ENCODE measurements at places on chromosomes 13 and 19.
A peak's percentile ranks its signal among the peaks of the same experiment; 100 is the strongest.

GRCh38 chr13:69579351-69579750 lies 528.3 kb upstream of the ATXN8OS start:
- DNase-seq: peak; percentile 28

DNA sequence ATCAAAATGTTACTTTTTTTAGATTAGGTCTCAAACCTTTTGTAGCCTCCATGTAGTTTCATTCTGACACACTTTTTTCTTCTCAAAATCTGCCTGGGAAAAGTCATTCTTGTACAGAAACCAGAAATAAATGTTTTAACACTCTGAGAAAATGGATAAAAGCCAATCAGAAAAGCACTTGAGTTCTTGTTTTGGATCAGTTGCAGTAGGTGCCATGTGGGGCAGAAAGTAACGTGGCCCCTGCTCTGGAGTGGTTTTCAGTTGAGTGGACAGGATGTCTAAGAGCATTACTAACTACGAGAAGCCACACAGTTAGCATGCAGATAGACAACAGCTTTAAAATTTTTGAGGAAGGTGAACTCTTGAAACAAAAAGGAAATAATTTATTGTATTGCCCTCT lies 19.1 kb downstream of the GPR183 start:
- DNase-seq: no peak

DNA sequence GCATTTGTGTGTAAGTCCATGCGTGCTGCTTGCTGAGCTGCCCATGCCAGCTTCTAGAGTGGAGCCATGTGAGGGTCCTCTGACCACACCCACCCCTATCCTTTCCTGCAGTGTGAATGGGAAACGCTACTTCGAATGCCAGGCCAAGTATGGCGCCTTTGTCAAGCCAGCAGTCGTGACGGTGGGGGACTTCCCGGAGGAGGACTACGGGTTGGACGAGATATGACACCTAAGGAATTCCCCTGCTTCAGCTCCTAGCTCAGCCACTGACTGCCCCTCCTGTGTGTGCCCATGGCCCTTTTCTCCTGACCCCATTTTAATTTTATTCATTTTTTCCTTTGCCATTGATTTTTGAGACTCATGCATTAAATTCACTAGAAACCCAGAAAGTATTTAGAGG lies 10.3 kb downstream of the TBCB start:
- DNase-seq: no peak

DNA sequence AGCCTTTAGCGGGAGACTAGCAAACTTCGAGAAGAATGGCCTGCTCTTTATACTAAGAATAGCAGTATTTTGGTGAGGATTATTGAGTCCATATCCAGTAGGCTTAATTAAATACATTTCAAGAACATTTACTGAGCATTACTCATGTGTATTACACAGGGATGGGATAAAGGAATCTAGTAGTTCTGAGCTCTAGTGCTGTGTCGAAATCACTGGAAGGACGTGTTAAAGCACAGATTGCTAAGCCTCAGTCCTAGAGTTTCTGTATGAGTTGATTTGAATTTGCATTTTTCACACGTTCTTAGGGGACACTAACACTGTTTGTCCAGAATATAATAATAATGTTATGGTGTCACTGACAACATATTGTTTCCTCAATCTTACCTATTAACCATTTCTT lies 9.0 kb downstream of the ZNF302 start:
- no peak for DNase-seq

- peak; percentile 85 for DNase-seq
Measured at GRCh38 chr19:49689133-49690078, at the start of gene ADM5. Gene ADM5, plus strand, starts transcription at chr19:49689594. Its CDS starts 244 bp downstream, at chr19:49689838.

GRCh38 chr13:110771194-110771593 lies 57.7 kb downstream of the ING1 start:
- no peak for DNase-seq

- peak; percentile 87 for DNase-seq
Measured at GRCh38 chr13:46551410-46552302, 1.3 kb upstream of the LRCH1 start.

- peak; percentile 84 for DNase-seq
Measured at GRCh38 chr19:18789883-18790565, 1.1 kb downstream of the COMP start.

- no peak for DNase-seq
Measured at GRCh38 chr13:112441779-112442310, 65.7 kb downstream of the SPACA7 start.

- DNase-seq: no peak
Measured at GRCh38 chr13:102487330-102487729, 85.5 kb upstream of the FGF14 start.

- DNase-seq: peak; percentile 36
Measured at GRCh38 chr13:26558074-26558805, 757 bp downstream of the WASF3 start.

GRCh38 chr19:40933025-40933424 lies 51.0 kb upstream of the CYP2A7 start:
- peak; percentile 77 for DNase-seq

GRCh38 chr13:95176611-95177259 lies 124.5 kb downstream of the ABCC4 start:
- DNase-seq: no peak

GRCh38 chr19:7789447-7789846 lies 26.4 kb downstream of the CLEC4M start:
- DNase-seq: peak; percentile 79

- DNase-seq: peak; percentile 74
Measured at GRCh38 chr13:99894840-99895443, 76.6 kb downstream of the ZIC5 start.

DNA sequence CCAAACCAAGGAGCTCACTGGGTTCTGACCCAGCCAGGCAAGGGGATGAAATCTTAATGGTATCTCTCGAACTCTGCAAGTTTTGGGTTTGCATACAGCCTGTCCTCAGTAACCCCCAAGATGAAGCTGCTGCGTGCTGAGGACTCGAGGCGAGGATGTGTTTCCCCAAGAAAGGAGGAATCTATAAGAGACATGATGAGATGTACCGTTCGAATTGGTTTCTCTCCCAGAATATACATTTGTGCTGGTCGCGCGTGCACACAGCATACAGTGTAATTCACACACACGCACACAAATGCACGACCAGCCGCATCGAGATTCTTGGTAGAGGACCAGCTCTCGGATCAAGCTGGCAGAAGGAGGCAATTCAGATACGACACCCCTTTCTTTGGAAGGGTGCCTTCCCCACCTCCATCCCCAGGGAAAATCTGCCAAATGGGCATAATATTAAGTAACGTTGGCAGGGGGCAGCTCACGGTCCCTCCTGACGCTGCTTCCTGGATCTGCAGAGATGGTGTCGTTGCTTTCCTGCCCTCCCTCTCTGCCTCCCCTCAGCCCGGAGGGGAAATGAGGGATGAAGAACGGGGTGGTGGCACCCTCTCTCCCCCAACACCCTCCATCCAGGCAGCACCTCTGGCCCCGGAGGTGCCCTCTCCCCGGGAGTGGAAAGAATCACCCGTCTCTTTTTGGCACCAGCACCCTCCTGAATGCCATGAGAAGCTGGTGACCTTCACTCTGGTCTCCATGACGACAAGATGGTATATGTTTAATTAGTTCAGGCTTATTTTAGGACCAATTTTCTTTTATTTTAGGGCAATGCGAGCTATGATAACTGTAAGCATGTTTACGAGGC lies 310.2 kb downstream of the ZNF536 start:
- DNase-seq: no peak

GRCh38 chr13:58804832-58805231 lies 1173.3 kb downstream of the PCDH17 start:
- no peak for DNase-seq
